ENCODE measurements at places on chromosomes 2 and 18. TPM values are rescaled to one million over a fixed set of nuclear protein-coding genes. Genes with fewer than 3 reads are reported as not detected.

DNA sequence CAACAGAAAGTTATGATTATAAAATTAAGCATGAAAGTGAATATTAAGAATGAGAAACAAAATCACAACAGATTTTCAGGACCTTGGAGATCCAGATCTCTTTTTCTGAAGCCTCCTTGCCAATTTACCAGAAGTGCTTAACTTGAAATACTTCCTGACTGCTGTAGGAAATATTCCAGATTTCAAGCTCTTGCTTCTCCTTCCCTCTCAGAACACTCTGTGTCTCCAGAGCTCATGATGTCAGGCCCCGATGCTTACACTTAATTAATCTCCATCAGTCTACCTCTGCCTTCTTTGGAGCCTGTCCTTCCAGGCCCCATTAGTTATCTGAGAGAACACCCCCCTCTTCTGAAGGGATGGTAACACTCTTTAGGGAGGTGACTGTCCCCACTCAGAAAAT, 20.7 kb upstream of the NT5C1B start:
- no peak for DNase-seq

DNA sequence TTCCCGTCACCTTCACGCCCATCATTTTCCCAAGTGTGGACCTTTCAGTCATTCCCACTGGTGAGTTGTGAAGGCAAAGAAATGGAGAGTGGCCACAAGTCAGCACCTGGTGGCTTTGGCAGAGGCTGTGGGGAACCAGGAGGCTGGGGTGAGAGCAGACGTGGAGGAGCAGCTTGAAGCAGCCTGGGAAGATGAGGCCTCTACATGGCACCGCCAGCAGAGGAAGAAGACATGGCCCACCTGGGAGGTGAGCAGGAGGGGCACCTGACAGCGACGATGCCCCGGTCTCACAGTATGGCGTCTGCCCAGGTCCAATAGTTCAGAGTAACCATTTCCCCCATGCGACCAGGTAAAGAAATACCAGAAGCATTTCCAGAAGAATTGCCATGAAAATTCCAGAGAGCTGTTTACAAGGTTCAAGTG, 69.0 kb downstream of the TPO start:
- no peak for DNase-seq

DNA sequence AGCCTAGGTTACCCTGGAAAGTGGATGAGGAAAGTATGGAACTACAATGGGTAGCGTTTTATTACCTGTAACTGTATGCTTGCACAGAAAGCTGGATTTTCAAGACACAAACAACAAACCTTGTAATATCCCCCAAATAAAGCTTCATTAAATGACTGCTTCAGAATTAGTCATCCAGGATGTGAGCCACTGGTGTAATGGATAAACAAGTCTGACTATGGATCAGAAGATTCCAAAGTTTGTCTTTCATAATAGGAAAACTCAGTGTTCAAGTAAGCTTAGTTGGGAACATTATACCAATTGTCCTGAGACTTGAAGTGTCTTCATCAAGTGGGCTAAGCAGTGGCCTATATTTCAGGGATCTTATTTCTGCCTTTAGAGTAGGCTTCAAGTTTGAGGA, 518.8 kb downstream of the LRP1B start:
- DNase-seq = no peak

DNA sequence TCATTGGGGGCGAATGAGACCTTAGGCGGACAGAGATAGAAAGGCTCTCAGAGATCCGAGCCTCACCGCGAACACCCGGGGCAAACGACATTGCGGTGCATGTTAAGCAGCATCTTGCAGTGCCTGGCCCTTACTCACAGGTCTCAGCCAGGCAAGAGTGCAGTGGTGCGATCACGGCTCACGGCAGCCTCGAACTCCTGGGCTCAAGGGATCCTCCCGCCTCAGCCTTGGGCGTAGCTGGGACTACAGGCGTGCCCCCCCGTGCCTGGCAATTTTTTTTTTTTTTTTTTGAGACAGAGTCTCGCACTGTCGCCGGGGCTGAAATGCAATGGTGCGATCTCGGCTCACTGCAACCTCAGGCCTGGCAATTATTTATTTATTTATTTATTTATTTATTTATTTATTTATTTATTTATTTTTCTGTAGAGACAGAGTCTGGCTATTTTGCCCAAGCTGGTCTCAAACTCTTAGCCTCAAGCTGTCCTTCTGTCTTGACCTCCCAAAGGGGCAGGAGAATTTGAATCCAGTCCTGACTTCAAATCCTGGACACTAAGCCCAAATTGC, 1.3 kb downstream of the LAMA3 start:
- no peak for DNase-seq

- DNase-seq = no peak
Observed at GRCh38 chr2:232588680-232589585, 38.4 kb downstream of the EIF4E2 start.

DNA sequence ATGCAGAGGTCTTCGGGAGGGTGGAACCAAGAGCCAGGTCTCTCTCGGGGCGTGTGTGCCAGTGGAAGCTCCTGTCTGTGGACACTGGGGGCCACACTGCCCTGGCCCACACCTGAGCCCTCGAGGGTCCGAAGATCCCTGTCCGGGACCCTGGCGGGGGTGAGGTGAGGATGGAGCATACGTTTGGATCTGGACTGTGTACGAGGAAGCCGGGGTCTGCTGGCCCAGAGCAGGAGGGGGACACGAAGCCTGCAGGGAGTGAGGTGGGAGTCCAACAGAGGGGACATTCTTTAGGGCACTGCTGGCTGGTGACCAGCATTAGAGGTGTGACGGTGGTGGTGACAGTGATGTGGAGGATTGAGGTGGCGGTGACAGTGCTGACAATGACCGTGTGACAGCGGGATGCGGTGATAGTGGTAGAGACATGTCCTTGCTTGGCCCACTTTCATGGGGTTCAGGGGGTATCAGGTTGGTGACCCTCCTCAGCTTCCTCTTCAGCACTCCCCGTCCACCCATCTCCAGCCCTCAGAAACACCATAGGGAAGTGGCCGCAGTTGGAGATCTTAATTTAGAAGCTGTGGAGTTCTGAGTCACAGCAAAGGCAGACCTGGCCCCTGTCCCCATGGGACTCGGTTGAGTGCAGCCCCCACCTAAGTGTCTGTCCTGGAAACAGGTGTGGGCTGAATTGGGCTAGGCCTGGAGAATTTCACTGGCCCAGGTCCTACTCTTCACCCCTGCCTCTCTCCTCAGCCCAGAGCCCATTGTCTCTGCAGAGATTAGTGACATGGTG, 252.0 kb downstream of the DYSF start:
- DNase-seq = no peak

DNA sequence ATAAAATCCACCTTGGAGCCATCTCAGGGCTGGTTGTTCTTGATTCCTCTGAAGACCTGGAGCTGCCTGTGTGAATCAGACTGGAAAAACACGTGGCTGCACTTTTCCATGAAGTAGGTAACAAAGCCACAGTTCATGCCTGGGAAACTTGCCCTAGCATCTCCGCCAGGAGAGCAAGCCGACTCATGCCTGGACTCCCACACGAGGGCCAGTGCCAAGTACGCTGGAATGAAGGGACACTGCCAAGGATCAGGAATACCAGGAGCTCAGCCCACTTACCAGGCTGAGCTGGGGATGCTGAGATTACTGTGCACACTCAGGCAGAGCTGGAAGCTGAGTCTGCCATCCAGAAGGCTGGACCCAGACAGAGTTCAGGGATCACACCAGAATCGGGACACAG, 10.9 kb upstream of the FHL2 start:
- DNase-seq = peak; percentile 59

PPP1R1C gene
- 4.3 TPM for total RNA-seq

ATL2 gene
- total RNA-seq = 63.1 TPM

KIF3C gene
- total RNA-seq = 20.2 TPM

SPATA3 gene
- total RNA-seq = not detected
